Daoy (cell line): ENCODE measurements at places on chromosomes 6 and 20.

GRCh38 chr6:2839982-2840748, 1.5 kb downstream of the SERPINB1 start:
- no peak for DNase-seq

DNA sequence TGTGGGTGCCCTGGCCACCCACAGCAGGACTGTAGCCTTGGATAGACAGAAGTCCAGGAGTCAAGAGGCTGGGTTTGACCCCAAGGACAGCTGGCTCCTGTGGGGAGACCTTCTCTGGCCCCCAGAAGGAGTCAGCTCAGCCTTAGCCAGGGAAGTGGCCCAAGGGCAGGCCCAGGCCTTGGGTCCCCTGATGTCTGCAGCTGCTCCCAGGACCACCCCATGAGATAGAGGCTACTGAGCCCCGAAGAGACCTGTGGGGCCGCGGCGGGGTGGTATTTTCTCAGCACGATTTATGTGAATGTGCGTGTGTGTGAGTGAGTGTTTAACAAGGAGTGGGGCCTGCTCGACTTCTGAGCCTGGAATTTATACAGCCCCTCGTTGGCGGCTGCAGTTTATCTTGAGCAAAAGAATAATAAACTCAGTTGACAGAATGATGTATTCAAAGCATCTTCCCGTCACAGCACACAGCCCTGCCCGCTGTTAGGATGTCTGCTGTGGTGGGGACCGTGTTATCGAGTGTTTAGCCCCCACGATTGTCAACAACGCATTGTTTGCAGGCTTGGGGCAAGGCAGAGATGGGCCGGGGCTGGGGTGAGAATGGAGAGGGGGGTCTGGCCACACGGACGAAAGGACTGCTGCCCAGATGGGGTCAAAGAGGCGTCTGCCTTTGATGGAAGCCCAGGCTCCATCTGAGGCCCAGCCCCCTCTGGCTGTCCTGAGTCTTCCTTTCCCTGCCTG, 163.3 kb downstream of the VEGFA start:
- no peak for DNase-seq

GRCh38 chr6:11414176-11414963, 123.2 kb upstream of the TMEM170B start:
- no peak for DNase-seq

DNA sequence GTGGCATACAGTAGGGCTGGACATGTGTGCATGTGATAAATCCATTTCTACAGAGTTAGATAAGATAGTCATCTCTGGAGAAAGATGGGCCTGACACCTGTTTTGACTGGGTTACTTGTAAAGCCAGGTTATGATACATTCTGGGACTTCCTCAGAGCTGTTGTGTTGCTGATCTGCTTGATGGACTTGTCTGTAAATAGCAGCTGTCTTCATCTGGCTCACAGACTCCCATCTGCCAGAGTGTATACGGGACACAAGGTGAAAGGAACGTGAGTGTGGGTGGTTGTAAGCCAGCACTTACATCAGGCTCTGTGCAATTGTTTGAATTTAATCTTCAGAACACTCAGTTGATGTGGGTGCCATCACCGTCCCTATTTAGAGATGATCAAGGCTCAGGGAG, 49.8 kb downstream of the ZDHHC14 start:
- DNase-seq = no peak

- DNase-seq = no peak
These were observed 151.7 kb downstream of the THBS2 start for GRCh38 chr6:169101981-169102380.

DNA sequence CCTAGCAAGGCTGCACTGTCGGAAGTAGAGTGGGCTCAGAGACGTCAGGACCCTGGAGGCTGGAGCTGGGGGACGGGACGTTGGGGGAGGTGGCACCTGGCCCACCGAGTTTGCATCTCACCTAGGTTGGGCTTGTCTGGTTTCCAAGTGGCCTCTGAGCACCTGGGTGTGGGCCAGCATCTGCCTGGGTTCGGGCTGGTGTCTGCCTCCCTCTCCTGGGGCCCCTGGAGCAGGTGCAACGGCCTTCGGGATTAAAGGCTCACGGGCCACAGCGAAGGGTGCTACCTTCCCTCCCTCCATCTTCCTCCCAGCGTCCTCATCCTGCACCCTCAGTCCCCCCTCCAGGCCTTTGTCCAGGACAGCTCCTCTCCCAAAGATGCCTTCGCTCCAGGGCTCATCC, 6.0 kb downstream of the HRH3 start:
- DNase-seq = no peak

- peak; percentile 19 for DNase-seq
These were observed 46.3 kb upstream of the NHSL1 start for GRCh38 chr6:138545621-138545980.

DNA sequence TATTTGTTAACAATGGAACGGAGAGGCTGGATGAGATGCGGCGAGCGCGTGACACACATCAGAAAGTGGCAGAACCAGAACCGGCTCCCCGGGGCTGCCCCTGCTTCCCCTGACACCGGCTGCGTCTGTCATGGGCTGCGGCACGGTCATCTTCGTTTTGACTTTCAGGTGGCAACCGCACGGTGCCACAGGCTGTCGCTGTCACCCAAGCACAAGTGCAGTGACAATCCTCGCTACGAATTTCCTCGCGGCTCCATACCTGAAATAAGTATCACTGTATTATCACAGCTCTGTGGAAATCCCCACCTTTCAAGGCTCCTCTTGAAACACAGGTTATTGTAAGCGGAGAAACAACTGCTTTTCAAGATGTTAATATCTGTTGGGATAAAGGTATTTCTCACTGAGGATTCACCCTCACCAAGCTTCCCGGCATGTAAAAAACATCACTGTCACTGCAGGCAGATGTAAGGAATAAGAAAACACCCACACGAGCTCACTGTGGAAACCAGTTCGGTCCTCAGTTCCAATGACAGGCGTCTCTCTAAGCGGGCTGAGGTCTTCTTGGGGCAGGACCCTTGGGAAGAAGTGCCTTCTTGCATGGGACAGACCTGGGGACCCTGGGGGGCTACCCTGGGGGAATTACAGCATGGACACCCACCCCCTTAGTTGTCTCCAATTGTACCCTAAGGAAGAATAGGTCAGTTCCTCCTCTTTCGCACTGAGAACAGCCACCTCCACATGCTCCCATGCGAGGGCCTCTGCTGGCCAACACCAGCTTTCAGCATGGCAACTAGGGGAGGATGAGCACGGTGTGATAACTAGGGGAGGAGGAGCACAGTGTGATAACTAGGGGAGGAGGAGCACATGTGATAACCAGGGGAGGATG, 86.3 kb downstream of the DACT2 start:
- no peak for DNase-seq

DNA sequence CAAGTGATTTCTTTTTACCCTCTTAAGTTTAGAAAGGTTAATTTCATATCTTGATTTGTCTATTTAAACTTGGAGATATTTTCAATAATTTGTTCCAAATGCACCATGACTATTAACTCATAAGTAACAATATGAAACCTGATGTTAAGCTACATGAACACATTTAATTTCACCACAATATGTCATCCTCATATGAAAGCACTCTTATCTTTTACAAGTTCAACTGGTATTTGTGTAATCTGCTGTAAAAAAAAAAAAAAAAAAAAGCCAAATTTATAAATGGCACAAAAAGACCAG, 110.4 kb downstream of the HFE start:
- no peak for DNase-seq

DNA sequence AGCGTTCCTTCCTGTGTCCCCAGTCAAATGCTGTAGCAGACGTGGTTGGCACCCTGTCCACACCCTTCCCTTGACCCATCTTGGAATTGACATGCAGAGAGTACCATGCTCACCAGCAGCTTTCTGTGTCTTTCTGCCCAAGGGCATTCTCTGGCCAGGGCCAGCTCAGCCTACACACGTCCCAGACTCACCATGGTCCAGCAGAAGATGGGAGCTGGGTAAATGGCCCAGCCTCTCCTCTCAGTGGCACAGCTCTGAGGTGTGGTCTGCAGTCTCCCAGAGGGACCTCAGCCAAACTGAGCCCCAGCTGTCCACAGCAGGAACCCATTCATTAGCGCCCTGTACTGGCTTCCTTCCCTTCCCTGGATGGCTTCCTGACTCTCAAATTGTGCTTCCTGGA, 31.1 kb upstream of the BLCAP start:
- no peak for DNase-seq

GRCh38 chr20:46212252-46212651, 94.1 kb downstream of the CD40 start:
- no peak for DNase-seq

DNA sequence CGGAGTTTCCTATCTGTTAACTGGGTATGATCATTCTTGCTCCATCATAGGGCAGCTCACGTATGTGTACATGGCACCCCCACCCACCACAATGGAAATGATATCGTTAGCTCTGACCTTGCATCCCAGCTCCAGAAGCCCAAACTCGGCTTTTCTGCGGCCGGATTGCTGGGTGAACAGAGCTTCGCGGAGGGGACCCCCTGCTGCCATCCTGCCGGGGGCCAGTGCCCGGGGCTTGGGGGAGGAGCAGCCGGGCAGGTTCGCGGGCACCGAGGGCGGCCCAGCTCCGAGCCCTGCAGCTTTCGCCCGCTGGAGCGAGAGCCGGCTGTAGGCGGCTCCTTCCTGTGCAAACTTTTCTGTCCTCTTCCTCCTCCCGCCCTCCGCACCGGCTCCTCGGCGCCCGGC, 24.9 kb upstream of the FUCA2 start:
- peak; percentile 65 for DNase-seq
